ENCODE measurements at places on chromosomes 2 and 18.
A peak's percentile ranks its signal among the peaks of the same experiment; 100 is the strongest.

DNA sequence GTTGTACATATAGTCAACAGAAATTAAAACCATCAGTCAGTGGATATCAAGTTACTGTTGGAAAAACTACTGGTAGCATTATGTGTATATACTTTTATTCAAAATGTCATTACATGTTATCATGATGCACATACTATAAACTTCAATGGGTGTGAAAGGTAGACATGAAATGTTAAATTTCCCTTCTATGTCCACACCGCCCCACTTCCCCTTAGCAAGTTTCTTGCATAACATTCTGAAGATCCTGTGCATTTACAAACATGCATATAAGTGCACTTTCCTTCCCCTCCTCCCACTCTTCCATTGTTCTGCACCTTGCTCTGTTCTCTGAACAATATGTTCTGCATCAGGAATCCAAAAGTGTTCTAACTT lies 16.6 kb upstream of the HK2 start:
- no peak for DNase-seq

GRCh38 chr2:233700028-233700635 lies 7.4 kb downstream of the UGT1A6 start:
- peak; percentile 31 for DNase-seq

- DNase-seq = no peak
Measured at GRCh38 chr18:36901277-36901701, 72.4 kb downstream of the KIAA1328 start.

- no peak for DNase-seq
Measured at GRCh38 chr18:70620837-70621612, 332.2 kb downstream of the SOCS6 start.

- DNase-seq = no peak
Measured at GRCh38 chr18:29188760-29189159, 1011.8 kb upstream of the CDH2 start.

DNA sequence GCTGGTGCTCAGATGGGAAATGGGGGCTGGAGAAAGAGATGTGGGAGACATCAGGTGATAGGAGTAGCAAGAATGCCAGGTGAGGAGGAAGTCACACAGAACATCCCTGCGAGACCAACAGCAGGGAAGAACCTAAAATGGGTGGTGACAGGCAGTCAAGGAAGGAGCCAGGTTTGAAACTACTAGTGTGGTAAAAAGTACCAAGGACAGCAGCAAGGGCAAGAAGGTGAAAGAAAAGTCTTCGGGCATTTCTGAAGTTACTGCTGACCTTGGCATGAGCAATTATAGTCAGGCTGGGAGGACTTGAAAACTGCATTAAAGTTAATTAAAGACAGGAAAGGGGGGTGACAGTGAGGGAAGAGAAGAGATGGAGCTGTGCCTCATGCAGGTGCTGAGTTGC lies 410.4 kb downstream of the RAD51AP2 start:
- DNase-seq = no peak

GRCh38 chr2:48059975-48060374 lies 153.7 kb upstream of the FBXO11 start:
- DNase-seq = no peak

- no peak for DNase-seq
Measured at GRCh38 chr18:46705521-46705920, 48.5 kb upstream of the LOXHD1 start.

DNA sequence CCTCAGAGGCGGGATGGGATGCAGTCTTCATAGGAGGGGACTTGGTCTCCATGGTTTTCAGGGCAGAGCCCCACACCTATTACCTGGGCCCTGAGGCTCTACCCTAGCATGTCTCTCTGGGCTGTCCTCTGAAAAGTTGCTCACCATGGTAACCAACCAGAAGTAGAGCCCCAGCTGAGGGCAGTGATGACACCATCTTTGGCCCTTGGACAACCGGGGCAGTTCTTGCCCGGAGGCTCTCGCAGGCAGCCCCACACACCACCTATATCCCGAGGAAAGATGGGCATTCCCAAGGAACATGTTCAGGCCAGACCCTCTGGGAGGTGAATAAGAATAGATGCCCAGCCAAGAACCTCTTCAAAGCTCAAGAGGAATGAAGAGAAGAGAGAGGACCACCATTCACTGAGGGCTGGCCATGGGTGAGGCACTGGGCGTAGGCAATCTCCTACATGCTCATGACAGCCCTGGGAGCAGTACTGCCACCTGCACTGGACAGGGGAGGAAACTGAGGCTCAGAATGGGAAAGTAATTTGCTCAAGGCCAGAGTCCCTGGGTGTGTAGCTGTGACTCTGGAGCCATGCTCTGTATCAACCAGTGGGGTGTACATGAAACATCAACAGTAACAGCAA lies 72.5 kb downstream of the HS1BP3 start:
- no peak for DNase-seq

DNA sequence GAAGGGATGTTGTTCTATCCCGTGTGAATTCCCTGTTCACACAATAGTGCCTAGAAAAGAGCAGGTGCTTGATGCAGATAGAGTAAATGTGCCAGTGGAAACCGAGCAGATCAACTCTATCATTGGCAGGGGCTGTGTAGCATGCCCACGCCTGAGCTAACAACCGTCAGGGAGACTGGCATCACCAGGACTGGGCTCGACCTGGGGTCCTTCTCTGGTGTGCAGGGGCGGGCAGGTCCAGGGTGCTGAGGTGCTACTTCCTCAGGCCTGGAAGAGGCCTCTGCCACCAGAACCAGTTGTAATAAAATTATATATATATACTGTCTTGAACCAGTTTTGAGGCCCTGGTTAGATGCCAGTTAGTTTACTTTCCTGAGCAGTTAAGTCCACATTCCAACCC lies 11.8 kb upstream of the MAL start:
- no peak for DNase-seq

DNA sequence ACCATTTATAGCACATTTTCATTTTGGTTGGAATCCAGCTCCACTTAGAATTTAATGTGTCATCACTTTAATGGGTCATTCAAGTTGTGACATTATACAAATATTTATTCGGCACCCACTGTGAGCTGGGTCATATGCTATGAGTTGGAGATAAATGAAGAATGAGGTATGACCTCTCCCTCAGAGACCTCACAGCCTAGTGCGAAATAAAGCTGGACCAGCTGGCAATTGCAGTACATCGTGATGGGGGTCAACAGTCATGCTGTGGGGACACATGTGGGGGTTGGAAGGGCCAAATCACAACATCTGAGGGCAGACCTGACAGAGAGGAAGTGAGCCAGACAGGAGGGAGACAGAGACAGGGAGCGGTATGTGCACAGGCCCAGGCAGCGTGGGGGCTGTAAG lies 175.4 kb downstream of the MAIP1 start:
- no peak for DNase-seq

GRCh38 chr2:141741652-141742051 lies 389.2 kb downstream of the LRP1B start:
- DNase-seq = no peak

- no peak for DNase-seq
Measured at GRCh38 chr2:216034065-216034464, 20.7 kb upstream of the MREG start.

- DNase-seq = peak; percentile 60
Measured at GRCh38 chr2:234245945-234246344, 195.4 kb downstream of the SPP2 start.

DNA sequence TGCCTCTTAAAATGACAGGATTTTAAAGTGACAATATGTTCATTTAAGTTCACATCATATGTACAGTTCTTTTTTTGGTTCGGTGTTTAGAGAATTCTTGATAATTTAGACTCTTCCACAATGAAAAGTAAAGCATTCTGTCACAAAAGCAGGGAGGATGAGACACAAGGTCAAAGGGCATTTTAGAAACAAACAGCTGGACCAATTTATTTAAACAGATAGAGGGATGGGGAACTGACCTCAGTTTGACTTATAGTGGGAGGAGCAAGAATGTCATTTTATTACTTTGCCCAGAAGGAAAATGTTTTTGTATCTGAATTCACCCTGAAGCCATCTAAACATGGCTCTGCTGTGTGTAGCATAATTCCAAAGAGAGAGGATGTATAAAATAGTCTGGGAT lies 128.5 kb downstream of the MEIS1 start:
- no peak for DNase-seq

DNA sequence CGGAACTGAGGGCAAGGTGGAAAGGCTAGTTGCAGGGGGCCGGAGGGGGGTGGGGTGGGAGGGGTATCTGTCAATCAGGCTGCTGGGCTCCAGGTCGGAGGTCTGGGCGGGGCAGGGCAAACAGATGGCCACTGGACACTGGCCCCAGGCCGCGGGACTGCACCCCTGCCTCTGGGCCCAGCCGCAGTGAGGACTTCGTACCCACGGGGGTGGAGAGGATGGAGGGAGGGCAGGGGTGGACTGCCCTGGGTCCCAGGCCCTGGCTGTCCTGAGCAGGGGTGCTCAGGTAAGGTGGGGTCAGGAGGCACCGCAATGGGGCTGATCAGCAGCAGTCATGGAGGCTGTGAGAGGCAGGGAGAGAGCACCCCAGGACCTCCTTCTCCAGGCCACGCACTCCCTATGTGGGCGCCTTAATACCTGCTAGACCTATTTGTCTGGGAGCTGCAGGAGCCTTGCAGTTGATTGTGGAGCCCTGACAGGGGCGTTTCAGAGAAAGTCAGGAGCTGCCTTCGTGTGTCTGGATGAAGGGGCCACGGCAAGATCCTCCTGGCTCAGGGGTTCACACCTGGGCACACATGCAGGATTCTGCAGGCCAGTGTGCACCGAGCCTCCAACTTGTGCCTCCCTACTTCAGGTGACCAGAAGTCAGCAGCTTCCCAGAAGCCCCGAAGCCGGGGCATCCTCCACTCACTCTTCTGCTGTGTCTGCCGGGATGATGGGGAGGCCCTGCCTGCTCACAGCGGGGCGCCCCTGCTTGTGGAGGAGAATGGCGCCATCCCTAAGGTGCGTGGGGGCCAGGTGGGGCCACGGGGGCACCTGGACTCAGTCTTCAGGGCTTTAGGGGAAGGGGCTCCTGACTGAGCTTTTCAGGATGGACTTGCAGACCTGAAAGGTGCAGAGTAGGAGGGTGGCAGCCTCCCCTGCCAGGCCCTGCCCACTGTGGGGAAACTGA lies 1.5 kb downstream of the CTDSP1 start:
- DNase-seq = no peak

- DNase-seq = no peak
Measured at GRCh38 chr2:136015699-136016098, 30.3 kb upstream of the DARS1 start.

DNA sequence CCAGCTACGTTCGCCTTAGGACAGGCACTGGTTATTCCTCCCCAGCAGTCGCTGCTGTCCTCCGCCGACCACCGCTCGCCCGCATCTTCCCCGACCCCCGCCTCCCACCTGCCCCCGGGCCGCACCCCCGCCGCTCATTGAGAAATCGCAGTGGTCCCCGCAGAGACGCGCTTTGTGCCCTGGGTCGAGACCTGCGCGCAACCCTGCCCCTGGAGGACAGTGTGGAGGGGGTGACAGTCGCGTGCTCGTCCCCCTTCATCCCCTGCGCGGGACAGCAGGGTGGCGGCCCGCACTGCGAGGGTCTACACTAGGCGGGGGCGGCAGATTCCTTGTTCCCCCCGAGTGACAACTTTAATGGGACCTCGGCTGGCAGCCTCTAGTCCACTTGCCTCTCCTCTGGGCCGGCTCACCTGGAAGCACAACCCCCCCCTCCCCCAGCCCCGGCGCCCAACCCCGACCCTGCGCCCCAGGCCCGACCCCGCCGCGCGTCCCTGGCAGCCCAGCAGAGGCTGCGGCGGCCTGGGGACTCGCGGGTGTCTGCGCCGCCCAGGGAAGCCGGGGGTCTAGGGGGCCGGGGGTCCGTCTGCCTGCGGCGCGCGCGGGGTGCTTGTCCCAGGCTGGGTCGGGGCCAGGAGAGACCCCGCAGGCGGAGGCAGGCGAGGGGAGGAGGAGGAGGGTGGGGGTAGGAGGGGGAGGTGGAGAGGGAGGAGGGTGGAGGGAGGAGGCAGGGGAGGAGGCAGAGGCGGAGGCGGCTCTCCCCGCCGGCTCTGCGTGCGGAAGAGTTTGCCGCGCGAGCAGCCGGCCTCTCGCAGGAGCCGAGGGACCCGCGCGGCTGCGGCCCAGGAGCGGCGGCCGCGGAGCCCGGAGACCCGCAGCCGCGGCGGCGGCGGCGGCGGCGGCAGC lies at the start of gene NPAS2:
NPAS2 (plus strand) TSS at position 770 of the 903 bp plus-strand sequence. CDS start 84,616 bp downstream, outside the sequence.
- no peak for DNase-seq

GRCh38 chr2:23291239-23291638 lies 93.7 kb upstream of the KLHL29 start:
- no peak for DNase-seq

DNA sequence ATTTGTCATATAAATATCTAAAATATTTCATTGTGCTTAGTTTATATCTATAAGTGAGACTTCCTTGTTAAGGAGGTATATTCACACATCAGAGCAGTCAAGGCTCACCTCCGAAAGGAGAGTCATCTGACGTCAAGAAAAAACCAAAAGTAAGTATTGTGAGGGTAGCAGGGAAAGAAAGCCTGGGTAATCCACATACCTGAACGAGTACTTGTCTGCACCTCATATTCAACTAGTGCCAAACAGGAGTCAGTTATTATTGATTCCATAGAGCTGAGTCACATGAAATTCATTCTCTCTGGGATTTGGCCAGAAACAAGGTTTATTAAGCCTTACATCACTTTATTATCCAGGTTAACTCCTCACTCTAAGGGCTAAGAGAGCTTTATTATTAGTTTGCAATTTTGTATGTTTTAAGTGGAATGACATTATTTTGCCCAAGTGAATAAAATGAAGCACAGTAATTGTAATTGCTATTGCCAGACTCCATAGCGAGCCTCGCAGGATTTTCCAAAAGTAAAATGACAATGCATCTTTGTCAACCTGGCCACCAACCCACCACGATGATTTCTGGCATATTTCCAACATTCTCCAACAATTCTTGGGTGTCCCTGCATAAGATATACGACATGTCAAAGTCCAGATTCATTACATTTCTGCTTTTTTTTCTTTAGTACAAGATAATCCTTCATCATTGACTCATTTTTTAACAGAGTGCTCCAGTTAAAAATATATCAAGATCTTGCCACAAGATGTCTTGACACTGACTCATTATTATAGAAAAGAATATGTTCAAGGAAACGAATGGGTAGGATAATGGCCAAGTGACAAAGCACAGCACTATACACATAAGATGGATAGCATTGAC lies 1210.4 kb upstream of the ACVR2A start:
- DNase-seq = peak; percentile 92

DNA sequence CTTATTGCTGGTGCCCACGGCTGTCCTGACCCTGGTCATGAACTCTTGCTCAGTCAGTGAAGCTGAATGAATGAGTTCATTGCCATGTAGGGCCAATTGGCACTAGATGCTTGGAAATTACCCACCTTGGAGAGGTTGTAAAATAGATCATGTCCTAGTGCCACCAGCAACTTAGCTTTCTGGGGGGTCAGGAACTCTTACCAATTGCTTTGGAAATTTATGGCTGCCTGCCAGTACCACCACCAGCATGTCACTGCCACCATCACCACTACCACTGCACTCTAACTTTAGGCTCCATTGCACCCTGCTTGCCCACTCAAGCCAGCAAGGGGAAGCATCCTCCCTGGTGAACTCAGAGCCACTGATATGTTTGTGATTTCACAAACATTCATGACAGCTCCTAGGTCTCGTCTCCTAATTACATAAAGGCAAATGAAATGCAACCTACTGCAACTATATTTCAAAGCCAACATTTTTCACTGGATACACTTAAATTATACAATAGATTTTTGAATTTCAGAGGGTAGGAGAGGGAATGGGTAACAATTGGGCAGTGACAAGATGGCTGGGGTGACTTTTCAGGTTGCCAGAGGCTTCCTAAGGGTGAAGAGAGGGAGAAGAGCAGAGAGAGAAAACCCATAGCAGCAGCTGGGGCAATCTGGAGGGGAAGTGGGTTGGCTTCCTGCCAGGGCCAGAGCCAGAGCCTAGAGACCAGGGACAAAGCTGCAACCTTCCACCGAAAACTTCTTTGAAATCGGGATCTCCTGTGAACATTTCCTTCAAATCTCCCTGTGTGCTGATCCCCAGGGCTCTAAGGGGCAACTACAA lies 3.5 kb upstream of the EMILIN1 start:
- DNase-seq = no peak

All from retinal pigment epithelial cell (primary cell).